Cerebellum (tissue), 4 donors: ENCODE measurements at places on chromosomes 2 and 18. TPM values are rescaled to one million over a fixed set of nuclear protein-coding genes. Genes with fewer than 3 reads are reported as not detected.

DNA sequence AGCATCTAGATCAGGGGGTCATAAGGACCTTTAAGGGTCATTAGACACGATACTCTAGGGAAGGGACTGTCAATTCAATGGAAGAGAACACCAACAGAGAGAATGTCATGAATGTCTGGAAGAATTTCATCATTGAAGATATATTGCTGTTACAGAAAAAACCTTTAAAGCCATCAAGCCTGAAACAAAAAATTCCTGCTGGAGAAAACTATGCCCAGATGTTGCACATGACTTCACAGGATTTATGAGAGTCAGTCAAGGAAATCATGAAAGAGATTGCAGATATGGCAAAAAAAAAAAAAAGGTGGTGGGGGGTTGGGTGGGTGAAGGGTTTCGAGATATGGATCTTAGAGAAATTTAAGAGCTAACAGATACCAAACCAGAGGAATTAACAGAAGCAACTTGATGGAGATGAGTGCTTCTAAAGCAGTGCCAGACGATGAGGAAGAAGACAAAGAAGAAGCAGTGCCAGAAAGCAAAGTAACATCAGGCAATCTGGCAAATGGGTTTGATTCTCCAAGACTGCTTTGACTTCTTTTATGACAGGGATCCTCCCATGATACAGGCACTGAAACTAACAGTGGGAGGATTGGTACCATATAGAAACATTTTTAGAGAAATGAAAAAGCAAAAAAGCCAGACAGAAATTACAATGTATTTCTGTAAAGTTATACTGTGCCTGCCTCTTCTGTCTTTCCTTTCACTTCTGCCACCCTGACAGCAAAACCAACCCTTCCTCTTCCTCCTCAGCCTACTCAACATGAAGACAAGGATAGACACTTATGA, 28.5 kb downstream of the MAP4K3 start:
- no peak for DNase-seq

DNA sequence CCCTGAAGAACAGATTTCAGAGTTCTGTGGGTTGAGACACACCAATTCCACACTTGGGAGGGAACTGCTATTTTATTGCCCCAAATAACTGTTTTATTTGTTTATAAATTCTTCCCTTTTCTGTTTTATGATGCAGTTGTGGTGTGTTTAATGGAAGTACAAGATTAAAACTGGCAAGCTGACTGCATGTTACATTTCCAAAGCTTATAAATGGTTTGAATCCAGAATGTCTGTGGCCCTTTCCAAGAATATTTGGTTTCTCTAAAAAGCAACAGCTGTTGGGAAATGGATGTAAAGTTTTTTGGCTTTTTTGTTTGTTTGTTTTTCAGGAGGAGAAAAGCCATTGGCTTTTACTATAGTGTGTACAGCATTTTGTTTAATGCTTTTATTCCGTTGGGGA, 234.5 kb downstream of the MTX2 start:
- no peak for DNase-seq

IL37 gene
- not detected for total RNA-seq

DNA sequence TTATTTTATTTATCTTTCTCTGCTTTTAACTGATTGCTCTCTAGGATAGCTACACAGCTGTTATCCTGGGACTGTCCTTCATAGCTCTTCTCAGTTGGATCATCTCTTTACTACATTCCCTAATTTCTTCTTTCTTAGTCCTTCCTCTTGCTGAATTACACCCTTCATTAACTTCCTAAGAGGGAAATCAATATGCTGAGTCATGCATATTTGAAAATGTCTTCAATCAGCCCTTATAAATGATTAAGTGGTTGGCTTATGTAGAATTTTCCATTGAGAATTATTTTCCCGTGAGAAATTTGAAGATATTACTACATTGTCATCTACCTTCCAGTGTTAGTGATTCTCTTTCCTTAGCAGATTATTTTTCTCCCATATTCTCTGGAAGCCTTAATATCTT, 214.2 kb downstream of the SOCS6 start:
- no peak for DNase-seq

TBR1 gene
- total RNA-seq = 0.64 TPM

DNA sequence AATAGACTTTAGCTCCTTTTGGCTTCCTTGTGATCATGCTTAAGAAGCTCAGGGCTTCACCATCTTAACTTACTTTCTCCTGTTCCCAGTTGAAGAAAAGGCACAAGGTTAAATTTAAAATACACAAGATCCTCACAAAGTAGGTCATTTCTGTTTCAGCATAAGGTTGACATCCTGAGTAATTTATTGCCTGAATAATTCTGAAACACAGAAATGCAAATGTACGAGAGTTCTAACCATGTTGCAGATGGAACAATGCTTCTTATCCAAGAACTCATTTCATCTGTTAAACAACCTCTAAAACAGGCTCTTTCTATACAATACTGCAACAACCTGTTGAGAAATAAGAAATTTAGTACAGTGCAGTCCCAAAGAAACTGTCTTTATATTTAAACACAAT, 395.2 kb downstream of the BCL11A start:
- DNase-seq = peak; percentile 2

- no peak for DNase-seq
Measured at GRCh38 chr2:230956827-230957755, 32.0 kb upstream of the GPR55 start.

GRCh38 chr2:1756456-1756855, 12.1 kb upstream of the PXDN start:
- DNase-seq = no peak

POTEC gene
- 0.09 TPM for total RNA-seq

DNA sequence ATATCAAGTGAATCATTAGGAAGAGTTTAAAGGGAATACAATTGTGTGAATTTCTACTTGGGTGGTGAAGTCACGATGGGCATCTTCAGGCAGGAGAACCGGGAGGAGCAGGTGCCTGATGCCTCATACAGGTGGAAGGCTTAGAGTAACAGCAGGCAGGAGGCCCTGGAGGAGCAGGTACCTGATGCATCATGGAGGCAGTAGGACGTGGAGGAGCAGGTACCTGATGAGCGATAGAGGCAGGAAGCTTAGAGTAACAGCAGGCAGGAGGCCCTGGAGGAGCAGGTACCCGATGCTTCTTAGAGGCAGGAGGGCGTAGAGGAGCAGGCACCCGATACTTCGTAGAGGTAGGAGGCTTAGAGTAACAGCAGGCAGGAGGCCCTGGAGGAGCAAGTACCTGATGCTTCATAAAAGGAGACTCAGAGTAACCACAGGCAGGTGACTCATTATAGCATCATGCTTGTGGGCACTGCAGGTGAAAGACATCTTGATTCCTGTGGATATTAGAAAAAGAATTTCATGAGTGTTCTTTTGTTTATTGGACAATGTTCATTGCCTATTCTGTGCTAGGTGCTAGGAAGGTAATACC, 133.9 kb downstream of the ATP9B start:
- no peak for DNase-seq

NT5C1B gene
- 0.09 TPM for total RNA-seq

- no peak for DNase-seq
Measured at GRCh38 chr18:74310411-74310810, 5.2 kb upstream of the C18orf63 start.

DNA sequence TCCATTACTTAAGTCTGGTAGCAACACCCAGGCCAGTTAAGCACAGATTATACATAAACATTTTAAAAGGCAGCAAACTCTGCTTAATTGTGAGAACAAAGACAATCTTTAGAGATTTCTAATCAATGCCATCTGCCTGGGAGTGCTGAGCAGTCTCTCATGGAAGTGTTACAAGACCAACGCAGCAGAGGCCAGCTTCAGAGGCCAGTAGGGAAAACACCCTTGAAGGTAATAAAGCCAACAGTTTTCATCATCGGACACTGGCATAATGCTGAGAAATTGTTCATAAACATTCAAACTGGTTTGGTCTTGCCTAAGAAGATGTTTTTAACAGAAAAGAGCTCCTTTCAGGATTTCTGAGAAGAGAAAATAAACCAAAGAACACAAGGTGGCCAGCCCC, 35.0 kb downstream of the EPB41L3 start:
- DNase-seq = no peak

CEBPZOS gene
- 23.5 TPM for total RNA-seq

GRCh38 chr2:160096409-160096808, 34.0 kb upstream of the PLA2R1 start:
- DNase-seq = no peak

DNA sequence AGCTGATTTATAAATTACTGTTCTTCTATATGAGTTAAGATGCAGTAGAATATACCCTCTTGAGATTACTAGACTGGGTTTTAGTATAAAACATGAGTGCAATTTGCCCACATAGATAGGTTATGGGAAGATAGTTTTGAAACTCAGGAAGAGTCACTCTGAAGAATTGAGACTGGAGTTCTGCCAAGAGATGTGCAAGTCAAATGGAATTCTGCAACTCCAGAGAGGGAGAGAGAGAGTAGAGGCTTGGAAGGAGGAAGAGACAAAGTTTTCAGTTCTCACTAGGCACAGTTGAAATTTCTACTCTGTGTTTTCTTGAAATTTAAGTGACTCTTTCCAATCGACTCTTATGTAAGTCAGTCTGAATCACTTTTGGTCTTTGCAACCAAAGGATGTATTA, 878.8 kb downstream of the TSN start:
- no peak for DNase-seq

- DNase-seq = no peak
Measured at GRCh38 chr2:51534166-51534565, 502.2 kb upstream of the NRXN1 start.

DNA sequence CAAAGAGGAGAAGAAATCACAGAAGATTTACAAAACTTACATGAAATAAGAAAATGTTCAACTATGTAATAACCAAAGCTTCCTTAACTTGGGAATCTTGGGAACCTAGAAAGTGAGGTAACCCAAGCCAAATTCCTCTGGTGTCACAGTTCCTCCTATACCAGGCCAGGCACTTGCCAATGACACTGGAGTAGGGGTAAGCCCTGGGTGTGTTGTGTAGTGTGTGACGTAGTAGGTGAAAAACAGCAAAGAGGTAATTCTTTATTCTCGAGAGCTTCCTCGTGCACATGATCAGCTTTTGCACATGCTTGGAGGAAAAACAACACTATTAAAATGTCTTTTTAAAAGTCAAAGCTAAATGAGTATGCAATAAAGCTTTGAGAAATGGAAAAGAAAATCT, 118.0 kb downstream of the METTL8 start:
- DNase-seq = no peak

SCG2 gene
- 31.7 TPM for total RNA-seq

- no peak for DNase-seq
Measured at GRCh38 chr18:56112013-56112749, 524.2 kb upstream of the TCF4 start.

- peak; percentile 68 for DNase-seq
Measured at GRCh38 chr18:8707556-8708300, 2.4 kb downstream of the MTCL1 start.

- no peak for DNase-seq
Measured at GRCh38 chr18:25704071-25704470, 352.1 kb upstream of the ZNF521 start.

PRKAG3 gene
- not detected for total RNA-seq

DNA sequence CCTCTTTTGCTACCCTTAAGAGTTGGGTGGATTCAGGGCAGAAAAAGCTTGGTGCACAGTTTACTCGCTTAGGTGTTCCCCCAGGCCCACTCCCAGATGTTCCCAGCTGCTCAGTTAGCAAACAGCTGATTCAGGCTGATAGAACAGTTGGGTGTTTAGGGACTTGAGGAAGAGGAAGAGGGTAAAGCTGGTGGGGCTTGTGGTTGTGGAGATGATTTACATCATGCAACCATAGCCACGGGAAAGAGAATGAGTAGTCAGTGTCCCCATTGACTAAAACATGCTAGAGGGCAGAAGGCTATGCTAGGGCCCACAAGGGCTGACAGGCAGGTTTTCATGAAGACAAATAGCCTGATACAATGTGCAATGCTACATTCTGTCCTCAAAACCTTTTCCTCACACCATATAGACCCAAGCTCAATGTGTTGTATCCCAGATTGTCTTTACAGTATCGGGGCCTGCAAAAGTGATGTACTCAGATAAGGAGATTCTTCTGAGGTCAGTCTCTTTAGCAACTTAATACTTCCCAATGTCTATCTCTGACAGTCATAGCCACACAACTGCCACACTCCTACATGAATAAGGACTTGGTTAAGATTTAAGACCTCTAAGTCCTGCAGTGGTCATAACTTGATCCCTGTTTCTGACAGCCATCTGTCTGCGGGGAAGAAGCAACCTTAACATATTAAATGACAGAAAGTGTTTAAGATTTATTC, 15.6 kb downstream of the COLEC12 start:
- DNase-seq = no peak

NEB gene
- 3.9 TPM for total RNA-seq

SLC19A3 gene
- 1.8 TPM for total RNA-seq

- DNase-seq = no peak
Measured at GRCh38 chr2:217934321-217935131, 68.3 kb downstream of the TNS1 start.

DNA sequence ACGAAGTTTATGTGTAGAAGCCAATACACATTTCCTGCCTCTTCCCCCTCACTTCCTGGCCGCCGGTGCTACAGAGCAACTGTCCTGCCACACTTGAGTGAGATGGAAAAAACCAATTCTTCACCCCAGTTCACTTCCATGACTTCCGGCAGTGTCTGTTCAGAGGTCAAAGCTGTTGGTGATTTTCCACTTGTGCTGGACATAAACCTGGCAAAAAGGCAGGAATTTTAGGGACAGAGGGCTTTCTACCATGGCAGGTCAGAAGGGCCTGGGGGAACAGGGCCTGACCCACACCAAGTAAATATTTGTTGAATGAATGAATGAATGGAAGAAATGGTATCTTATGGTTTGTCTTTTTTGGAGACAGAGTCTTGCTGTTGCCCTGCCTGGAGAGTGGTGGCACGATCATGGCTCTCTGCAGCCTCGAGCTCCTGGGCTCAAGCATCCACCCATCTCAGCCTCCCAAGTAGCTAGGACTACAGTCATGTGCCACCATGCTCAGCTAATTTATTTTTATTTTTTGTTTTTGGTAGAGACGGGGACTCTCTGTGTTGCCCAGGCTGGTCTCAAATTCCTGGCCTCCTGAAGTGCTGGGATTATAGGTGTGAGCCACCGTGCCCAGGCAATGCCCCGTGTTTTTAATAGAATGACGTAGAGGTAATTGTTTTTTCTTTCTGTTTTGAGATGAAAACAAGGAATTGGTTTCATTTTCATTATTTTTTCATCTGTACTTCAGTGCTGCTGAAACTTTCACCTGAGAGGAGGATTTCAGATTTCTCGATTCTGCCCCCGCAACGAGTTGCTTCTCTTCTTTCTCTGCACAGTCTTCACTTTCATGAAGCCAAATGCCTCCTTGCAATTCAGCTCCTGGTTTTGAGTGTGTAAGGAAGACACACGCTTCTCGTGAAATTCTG, 48.0 kb upstream of the LPIN2 start:
- DNase-seq = no peak

- DNase-seq = no peak
Measured at GRCh38 chr2:56465491-56465890, 281.7 kb downstream of the CCDC85A start.

GRCh38 chr2:207897541-207898353, 127.6 kb downstream of the PLEKHM3 start:
- DNase-seq = no peak

DNA sequence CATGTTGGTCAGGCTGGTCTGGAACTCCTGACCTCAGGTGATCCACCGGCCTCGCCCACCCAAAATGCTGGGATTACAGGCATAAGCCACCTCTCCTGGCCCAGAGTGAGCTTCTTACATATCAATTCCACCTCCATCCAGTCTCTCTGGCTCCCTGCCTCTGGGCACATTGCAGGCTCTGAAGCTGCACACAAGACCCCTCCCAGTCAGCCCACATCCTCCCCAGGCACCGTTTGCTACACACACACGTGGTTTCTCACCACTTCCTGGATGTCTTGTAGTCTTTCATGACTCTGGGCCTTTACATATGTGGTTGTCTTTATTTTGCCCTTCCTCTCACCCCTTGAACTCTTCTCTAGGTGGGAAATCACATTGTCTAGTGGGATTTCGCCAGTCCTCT, 64.0 kb upstream of the CABLES1 start:
- no peak for DNase-seq
